ENCODE measurements at places on chromosomes 2 and 18.

- no peak for DNase-seq
These were observed 51.0 kb upstream of the ABCA12 start for GRCh38 chr2:215189393-215189792.

DNA sequence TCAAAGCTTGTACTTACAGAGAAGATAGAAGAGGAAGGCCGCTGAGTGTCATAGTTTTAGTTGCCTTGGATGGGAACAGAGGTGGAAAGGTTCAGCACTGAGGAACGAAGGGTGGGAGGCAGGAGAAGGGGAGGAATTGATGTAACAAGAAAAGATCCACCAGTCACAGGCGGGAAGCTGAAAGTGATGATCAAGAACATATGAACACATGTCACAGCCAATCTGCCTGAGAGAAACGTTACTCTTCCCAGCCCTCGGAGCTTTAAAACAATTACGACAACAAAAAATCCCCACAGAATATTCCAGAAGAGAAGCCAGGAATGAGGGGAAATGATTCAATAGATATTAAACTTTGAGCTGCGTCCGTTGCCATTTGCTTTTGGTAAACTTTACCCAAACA lies 87.1 kb downstream of the TSHZ1 start:
- no peak for DNase-seq

DNA sequence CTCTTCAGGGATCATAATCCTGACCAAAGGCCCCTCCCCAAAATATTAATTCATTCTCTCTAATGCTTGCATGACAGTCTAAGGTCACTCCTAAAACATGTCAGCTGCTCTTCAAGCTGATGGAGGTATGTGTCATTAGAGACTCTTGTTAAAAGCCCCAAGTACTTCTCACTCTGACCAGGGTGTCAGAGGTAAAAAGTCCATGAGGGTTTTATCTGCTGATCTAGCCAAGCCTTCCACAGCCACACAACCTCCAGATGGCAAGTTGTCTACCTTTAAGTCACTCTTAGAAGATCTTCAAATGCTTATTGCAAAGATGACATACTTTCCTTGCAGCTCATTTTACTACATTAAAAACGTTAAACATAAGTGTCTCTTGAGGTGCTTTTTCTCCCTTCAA lies 83.6 kb upstream of the ETAA1 start:
- DNase-seq, result no peak

- DNase-seq, result no peak
These were observed 2.1 kb upstream of the CLIP4 start for GRCh38 chr2:29113027-29113686.

DNA sequence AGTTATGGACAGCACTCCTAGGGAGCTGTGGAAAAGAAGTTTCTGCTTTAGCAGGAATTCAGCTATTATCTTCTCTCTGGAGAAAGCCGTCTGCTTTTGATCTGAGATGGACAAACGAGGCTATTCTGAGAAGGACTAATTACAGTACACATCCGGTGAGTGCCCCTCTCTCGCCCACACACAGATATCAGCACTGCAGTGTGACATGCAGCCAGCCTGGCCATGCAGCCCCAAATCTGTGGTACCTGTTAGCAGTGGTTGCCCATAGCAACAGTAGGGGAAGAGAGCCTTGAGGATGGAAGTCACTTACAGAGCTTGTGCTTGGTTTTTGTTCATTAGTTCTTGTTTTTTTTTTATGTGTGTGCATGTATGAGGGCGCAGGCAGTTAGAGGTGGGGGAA lies 73.9 kb upstream of the TRIB2 start:
- DNase-seq, result no peak

GRCh38 chr2:202060218-202060617 lies 12.8 kb upstream of the KIAA2012 start:
- DNase-seq, result no peak

DNA sequence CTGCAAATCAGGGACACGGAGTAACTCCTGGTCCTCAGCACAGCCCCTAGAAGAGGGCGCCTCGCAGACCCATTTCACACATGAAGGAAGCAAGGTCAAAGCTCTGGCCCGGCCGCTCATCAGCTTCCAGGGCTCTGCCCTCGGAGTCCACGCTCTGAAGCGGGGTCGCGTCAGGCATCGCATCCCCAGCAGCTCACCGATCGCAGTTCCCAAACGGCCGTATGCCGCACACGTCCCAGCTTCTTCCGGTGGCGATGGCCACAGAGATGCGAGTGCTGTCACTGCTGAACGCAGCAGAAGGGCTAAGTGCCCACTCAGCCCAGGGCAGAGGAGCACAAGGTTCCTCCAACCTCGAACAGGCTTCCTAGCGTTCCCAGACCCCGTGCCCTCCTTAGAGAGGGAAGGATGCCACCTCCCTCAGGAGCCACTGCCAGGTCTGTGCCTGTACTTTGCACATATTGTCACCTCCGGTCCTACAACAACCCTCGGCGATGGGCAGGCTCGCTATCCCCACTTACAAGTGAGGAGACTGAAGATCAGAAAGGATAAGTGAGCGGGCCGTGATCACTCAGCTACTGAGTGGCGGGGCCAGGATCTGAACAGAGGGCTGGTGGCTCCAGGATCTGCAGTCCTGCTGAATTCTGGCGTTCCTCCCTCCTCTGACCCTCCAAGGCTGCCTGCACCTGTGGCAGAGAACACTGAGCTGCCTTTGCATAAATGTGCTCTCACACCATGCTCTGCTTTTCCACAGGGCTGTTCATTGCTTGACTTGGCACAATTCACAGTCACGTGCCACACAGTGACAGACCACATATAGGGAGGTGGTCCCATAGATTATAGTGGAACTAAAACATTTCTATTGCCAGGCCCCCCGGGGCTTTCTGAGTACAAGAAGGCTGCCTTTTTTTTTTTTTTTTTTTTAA lies 71.4 kb downstream of the COPS8 start:
- no peak for DNase-seq

GRCh38 chr2:181234487-181234891 lies 222.7 kb upstream of the ITGA4 start:
- DNase-seq, result no peak

- no peak for DNase-seq
These were observed 422.2 kb upstream of the POU3F3 start for GRCh38 chr2:104431701-104432121.

DNA sequence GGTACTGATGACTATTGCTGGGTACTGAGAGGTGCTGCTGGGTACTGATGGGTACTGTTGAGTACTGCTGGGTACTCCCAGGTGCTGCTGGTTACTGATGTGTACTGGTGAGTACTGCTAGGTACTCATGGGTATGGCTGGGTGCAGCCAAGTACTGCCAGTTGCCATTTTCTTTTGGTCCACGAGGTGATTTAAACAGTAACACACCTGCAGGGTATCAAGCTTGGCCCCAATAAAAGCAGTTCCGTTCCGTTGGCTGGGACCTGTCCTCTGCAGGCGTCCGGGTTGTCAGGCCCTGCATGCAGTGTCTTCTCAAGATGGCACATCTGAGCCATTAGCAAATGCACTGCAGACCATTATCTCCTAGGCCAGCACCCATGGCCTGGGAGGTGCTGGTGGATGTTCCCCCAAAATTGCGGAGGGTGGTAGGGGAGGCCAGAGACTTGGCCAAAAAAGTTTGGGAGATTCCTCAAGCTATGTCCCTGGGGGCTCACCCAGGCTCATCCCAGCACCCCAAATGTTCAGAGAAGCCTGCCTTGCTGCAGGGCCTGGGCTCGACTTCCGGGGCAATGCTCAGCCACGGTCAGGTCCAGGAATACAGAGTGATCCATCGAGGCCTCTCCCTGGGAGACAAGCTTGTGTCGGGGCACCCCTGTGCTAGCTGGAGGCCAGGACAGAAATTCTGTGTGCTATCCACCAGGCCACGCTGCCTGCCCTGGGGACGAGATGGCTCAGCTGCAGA lies 165.2 kb downstream of the TWIST2 start:
- DNase-seq, result no peak

DNA sequence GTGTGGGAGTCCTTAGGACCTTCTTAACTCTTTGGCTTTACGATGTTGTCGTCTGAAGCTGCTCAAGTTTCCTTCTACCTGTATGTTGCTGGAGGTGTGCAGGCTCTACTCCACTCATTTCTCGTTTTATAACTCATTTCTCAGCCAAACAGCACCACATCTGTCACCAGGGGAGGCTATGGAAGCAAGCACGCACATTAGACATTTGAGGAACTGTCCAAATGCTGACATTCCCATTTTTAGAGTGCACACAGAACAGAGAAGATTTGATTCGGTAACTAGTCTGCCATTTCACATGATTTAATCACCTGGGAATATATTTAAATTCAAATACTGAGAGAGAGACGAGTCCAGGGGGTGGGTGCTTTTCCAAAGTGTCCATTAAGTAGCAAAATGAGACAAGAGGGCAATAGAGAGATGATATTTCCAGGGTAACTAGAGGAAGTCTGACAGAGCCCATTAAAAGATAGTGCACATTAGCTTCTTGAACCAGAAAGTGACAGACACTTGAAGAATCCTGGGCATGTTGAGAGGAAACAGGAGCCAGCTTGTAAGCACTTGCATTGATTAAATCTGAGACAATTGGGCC lies 793.3 kb downstream of the TDRD15 start:
- DNase-seq, result no peak

GRCh38 chr2:104318001-104318665 lies 535.8 kb upstream of the POU3F3 start:
- no peak for DNase-seq

GRCh38 chr2:122795763-122796162 lies 1040.3 kb downstream of the TSN start:
- no peak for DNase-seq

DNA sequence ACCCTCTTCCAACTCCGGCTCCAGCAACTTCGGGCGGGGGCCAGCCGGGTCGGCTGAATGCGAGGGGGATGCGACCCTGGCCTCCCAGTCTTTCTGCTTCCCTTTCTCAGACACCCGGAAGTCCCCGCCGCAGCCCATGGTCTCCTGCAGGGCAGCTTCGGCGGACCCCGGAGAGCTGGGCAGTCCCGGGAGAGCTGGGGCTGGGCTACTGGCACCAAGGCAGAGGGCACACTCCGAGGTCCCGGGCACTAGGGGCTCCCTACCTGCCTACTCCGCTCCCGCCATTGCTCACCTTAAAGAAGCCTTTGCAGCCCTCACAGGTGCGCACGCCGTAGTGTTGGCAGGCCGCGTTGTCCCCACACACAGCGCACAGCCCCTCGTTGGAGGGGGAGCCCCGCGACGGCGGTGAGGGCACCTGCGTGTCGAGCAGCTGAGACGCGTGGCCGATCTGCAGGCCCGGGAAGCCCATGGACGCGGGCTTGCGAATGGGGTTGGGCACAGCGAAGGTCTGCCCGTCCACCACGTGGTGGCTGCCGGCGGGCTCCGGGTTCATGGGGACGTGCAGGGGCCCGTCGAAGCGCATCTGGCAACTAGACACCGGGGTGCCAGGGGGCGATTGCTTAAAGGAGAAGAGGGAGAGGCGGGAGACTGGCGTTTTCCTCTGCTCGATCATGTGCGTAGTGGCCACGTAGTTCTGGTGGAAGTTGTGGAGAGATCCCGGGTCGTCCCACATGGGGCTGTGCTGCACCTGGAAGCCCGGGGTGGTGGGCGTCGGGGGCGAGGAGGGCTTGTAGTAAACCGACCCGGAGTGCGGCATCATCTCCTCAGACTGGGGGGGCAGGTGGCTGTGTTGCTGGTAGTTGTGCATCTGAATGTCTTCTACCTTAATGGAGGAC lies 3.2 kb downstream of the NR4A2 start:
- no peak for DNase-seq

DNA sequence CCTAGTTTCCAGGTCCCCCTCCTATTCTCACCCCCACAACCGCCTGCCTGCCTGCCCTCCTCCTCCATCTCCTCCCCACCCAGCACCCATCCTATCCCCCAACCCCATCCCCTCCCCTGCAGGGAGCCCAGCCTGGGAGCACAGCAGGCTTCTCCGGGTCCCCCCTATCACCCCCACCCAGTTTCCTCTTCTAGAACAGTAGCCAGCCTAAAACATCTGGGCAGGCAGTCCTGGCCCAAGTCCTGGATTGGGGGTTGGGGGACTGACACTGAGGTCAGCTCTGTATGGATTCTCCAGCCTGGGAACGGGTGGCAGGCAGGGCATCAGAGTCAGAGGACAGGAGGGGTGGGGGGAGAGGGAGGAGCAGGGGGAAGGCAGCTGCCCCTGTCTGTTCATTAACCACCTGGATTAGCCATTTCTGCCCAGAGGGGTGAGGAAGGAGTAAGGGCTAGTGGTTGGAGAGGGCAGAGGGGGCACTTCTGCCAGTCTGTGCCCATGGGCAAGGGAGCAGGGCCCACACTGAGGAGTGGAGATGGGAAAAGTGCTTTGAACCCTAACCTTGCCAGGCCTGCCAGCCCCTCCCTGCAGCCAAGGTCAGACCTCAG lies 60.0 kb downstream of the TNS1 start:
- DNase-seq, result no peak

DNA sequence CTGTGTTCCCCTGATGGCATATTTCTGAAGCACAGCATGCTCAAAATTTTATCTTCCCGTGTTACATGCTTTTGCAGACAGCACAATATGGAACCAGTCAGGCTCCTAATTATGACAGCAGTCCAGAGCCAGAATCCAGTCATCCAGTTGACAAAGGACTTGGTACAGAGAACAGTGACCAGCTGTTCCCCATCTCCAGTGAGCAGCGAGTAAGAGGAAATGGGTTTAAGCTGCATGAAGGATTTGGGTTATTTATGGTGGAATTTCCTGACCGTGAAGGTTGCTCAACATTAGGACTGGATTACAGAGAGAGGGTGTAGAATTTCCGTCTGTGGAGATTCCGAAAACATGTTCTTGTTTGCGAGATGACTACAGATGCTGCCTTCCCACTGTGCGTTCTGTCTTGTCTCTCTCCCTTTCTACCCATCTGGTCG lies 24.4 kb downstream of the SGPP2 start:
- no peak for DNase-seq

DNA sequence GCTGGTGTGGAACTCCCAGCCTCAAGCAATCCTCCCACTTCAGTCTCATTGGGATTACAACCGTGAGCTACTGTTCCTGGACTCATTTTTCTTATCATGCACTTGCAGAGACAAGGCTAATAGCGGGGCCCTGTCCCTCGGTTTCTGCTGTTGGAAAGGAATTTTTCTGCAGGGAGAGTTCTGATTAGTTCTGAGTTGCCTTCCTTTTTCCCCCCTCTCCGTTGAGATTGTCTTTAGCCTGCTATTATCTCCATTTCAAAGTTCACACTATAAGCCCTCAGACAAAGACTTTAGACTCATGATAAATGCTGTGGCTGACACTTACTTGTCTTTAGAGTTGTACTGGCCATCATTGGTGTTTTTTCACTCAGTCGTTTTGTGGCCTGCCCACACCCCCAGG lies 97.2 kb downstream of the NCOA1 start:
- no peak for DNase-seq

DNA sequence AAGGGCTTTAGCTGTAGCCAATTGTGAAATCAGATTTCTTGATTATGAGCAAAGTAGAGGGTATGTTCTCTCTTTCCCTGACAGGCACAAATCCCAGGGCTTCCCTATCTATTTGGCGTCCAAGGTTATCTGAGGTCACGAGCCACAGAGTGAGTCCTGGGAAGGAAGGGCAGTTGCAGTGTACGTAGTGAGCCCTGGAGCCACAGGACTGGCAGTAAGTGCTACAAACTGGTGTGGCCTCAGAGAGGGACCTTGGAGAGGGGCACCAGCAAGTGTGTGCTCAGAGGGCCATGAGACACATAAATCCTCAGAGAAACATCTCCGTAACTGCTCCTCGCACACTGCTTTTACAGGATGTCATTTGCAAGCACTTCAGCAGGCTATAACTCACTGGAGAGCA lies 115.5 kb upstream of the SH3BP4 start:
- DNase-seq, result no peak
